ENCODE measurements at places on chromosomes 7 and 10.

- DNase-seq, result no peak
Observed at GRCh38 chr7:155660758-155661093, 16.3 kb downstream of the RBM33 start.

- no peak for DNase-seq
Observed at GRCh38 chr7:36165059-36165458, 12.0 kb downstream of the EEPD1 start.

DNA sequence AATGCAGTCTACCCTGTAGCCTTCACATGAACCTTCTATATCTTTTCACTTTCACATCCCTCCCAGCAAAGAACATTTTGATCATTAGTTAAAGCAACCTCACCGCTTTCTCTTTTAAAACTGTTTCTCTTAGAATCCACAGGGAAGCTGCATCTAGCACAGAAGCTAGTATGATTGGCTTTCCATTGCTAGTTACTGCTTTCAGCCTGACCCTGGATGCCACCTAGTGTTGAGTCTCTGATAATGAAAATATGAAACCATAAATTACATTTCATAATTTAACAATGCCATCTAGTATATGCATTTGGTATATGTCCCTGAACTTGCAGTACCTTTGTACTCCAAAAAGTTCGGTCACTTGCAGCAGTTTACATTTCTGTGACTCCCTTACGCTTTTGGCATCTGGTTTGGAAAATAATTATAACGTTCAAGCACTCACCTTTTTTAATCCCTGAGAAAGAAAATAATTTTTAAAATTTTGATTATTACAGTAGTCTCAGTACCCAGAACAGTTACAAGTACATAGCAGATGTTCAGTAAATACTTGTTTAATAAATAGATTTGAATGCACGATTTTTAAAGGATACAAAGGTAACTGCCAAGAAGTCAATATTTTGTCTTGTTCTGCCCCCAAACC, 22.7 kb downstream of the CISD1 start:
- DNase-seq, result no peak

DNA sequence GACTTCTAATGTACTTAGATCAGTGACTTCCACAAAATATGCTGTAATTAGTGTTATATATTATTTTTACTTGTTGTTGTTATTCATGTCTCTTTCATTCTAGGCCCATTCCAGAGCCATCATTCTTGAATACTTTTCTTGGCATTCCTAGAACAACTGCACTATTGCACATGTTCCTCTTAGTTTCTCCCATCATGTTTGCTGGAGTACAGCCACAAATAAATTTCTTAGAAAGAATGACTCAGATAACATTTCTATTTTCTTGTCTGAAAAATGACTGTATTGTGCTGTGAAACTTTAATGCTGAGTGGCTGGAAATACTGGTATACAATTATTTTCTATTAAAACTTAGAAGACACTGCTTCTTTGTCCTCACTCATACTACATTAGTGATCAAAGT, 651.0 kb upstream of the STEAP1 start:
- DNase-seq, result no peak

GRCh38 chr7:69710768-69711438, 112.6 kb downstream of the AUTS2 start:
- DNase-seq, result no peak

All from stimulated activated CD8-positive, alpha-beta memory T cell treated with anti-CD3 and anti-CD28 coated beads, Interleukin-2, amount 100 ng/mL, for 1 hour (primary cell).